Activated CD4-positive, alpha-beta T cell treated with anti-CD3 and anti-CD28 coated beads for 36 hours (primary cell): ENCODE measurements at places on chromosomes 6 and 20. TPM values are rescaled to one million over a fixed set of nuclear protein-coding genes. Genes with fewer than 3 reads are reported as not detected.

Gene CLDN20
- total RNA-seq: not detected

Gene SOX4
- 2.3 TPM for total RNA-seq

Gene GABRR1
- not detected for total RNA-seq

Gene DPPA5
- not detected for total RNA-seq

Gene PTPRT
- total RNA-seq: not detected

Gene CFAP206
- not detected for total RNA-seq

Gene TBC1D7
- total RNA-seq: 13.8 TPM

Gene BTN1A1
- total RNA-seq: not detected

Gene BPIFB4
- not detected for total RNA-seq
